ENCODE measurements at places on chromosomes 4 and X.

- DNase-seq = no peak
Measured at GRCh38 chr4:28557755-28558154, 1697.1 kb downstream of the STIM2 start.

DNA sequence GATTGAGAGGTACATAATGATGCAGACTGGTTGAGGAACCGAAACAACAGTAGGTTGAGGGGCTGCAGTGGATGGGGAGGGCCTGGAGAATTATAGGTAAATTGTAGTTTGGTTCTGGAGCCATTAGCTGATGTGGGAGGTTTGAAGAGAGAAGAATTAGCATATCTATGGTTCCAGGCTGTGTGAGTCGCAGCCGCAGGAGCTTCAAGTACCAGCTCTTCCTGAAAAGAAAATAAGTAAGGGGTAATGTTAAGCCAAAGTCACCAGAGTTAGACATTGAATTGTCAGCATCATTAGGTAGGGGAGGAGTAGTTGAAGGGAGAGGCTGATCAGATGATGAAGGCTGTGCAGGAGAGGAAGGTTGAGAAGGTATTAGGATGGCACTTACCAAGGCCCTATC is 29.5 kb downstream of the PF4 start:
- DNase-seq = no peak

DNA sequence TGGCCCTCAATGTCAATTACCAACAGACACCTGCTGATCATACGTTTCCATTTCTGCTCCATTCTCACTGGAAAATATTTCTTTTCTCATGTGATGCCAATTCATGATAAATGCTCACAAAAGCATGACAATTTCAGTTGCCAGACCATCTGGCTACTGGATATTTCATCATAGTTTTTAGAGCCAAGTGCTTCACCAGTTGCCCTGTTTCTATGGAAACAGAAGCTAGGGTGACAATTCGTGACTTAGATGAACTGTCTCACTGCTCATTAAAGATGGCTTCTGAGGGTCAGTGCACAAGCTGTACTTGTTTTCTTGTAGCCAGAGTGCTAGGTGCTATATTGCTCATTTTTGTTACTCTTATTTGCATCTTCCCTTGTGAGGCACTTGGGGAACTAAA is 184.9 kb downstream of the COMMD8 start:
- no peak for DNase-seq

DNA sequence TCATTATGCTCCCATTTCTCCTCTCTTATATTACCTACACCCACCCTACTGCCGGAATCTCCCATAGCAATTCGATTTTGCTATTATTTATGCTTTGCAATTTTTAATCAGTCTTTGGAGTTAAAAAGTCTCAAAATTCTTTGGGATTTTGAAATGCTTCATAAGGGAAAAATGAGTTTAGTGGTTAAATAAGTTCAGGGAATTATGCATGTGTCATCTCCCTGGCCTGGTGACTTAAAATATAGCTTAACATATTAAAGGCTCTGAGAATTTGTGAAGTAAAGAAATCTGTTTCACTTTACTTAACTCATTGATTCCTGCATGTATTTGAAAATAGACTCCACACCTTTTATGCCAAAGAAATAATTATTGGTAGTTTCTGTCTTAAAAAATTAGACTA is 185.1 kb upstream of the DIPK2B start:
- no peak for DNase-seq

- no peak for DNase-seq
Measured at GRCh38 chr4:185488650-185489049, 17.1 kb upstream of the CCDC110 start.

DNA sequence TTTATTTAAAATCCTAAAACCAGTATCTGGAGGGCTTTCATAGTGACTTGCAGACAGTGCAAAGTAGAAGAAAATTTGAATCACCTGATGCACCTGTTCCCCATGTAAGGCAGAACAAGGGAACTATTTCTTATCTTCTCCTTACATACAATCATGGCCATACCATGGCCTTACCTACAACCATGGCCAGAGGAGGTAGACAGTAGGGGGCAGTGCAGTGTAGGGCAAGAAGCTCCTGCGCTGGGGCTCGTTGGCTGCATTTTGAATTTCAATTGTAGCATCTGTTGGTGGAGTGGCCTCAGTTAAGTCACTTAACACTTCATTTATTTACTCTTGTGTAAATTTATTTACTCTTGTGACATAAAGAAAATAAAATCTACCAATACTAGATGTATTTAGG is 33.0 kb downstream of the GALNTL6 start:
- no peak for DNase-seq

DNA sequence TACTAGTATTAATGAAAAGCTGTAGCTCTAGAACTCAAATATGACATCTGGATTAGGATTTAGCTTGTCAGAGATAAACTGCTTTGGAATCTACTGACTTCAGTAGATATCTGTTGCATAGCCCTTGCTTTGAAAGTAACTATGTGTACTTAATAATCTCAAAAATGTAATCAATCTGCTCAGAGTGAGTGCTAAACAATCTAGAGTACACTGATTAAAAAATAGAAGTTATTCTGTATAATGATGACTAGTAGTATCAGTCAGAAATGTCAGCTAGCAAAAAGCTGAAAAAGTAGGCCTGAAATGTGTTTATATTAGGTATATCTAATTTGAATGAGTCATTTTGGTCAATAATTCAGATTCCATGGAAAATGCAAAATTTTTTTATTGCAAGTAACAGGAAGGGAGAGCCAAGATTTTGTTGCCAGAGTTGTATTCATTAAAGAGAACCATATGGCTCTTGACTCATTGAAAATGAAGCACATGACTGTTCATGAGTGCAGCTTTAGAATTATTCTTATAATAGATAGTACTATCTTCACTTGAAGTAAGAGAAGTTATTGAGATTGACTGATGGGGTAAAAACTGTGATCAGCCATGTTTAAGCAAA is 20.0 kb downstream of the CLCN3 start:
- no peak for DNase-seq

DNA sequence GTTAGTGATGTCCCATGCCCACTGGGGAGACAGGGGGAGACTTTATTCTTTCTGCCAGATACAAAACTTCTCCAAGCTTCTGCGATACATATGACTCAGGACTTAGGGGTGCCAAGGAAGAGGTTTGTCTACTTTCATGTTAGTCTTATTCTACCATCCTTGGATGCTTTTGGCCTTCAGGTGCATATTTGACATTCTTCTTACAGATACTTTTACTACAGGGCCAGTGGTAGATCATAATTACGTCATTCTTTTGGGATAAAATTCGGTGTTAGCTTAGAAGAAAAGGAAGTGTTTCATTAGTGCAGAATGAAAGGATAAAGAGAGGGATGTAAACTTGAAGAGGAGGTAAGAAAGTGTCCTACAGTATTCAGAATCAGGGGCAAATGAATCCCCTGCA is 245.2 kb downstream of the THOC2 start:
- no peak for DNase-seq

DNA sequence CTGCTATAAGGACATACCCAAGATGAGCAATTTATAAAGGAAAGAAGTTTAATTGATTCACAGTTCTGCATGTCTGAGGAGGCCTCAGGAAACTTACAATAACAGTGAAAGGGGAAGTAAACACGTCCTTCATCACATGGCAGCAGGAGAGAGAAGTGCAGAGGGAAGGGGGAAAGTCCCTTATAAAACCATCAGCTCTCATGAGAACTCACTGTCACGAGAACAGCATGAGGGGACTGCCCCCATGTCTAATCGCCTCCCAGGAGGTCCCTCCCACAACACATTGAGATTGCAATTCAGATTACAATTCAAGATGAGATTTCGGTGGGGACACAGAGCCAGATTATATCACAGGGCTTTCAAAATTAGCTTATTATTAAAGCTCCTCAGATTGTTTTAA is 209.5 kb upstream of the PPP3CA start:
- DNase-seq = no peak

DNA sequence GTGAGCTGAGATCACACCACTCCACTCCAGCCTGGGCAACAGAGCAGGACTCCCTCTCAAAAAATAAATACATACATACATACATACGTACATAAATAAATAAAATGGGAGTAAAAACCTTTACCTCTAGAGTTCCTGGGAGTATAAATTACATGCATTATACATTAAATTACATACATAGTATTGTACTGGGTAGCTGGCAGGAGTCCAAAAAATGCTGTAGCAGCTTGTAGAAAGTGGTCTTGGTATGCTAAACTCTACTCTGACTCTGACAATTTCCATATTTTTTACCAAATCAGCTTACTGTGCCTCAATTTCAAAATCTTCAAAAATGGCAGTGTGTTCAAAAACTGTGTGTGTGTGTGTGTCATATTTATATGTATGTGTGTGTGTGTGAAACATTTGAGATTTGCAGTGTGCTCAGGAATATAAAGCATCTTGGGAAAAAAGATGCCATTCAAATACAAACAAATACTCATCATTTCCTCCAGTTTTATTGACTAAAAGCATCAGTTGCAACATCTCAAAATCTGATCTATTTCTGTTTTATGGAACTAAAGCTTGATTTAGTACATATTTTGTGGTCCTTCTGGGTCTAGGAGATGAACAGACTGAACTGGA is 171.7 kb downstream of the SHROOM3 start:
- DNase-seq = no peak

DNA sequence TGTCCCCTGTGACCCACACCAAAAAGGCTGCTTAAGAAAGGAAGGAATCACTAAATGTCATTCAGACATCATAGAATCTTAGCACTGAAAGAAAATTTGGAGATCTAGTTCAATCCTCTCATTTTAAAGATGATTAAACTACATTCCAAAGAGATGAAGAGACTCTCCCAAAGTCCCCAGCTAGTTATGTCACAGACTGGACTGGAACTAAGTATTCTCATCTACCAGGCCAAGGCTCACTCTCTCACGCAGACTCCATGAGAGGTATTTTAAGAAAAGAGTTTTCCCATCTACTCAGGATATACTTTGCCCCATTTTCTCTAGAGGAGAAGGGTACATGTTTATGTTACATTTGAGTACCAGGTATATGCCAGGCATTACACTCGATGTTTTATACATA is 6.9 kb downstream of the FABP2 start:
- no peak for DNase-seq

DNA sequence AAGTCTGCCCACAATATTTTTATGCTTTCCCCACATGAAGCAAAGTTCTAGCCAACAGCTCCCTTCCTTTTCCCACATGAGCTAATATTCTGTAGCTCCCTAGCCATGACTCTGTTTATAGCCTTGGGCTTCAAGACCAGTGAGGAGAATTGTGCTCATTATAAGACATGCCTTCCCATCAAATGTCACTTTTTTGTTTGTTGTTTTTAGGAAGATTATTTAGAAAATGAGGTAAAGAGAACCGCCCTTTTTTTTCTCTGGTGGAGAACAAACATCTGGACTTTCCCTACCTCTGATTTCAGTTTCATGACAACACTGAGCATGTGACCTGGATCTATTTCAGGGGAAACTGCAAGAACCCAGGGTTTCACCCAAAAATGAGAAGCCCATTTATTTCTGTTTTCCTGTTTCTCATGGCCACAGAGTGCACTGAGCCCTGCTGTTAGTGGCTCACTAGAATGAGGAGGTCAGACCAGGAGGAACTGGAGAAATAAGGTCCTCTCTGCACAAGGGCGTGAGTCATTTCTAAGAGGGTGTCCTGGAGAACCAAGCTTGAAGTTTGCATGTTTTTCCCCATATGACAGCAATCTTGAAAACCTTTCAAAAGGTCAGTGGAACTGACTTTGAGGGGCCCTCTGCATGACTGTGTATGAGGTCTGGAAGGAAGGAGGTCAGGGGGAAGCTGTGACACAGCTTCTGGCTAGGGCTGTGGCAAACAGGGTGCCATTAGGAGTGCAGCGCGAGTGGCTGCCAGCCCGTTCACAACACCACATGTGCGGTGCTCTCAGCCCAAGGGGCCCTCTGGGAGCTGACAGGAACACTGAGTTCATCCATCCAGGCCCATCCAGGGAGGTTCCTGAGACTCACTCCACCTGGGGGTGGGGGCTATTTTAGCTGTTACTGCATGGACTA is 55.2 kb downstream of the CHST7 start:
- no peak for DNase-seq

DNA sequence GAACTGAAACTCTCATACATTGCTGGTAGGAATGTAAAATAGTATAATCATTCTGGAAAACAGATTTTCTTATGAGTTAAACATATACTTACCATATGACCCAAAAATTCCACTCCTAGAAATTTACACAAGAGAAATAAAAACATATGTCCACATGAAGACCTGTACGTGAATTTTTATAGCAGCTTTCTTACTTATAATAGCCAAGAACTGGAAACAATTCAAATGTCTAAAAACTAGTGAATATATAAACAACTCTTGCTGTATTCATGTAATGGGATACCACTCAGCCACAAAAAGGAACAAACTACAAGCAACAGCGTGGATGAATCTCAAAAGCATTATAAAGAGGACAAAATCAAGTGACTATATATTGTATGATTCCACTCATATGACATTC is 27.5 kb downstream of the TMEM156 start:
- DNase-seq = no peak

- DNase-seq = no peak
Measured at GRCh38 chr4:74948236-74948635, 15.3 kb downstream of the PARM1 start.

DNA sequence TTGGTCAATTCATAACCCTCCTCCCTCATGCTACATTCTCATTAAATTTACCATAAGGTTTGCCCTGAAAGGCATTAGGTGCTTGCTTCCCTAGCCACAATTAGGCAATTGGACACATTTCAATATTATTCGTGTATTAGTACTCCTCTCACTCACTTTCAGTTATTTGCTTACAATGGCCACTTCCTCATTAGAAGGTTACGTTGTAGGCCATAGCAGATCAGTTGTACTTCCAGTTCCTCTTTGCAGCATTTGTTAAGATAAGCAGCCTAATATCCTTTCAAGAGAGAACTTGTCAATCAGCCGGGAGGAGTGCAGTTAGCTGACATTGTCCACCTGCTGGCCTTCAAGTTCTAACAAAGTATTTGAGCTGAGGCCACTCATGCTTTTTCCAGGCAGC is 1017.2 kb downstream of the PCDH7 start:
- DNase-seq = no peak

- DNase-seq = no peak
Measured at GRCh38 chr4:72286185-72286584, 254.4 kb downstream of the NPFFR2 start.

GRCh38 chr4:163875327-163875726 is 380.8 kb downstream of the TMA16 start:
- DNase-seq = no peak

- DNase-seq = no peak
Measured at GRCh38 chr4:140004549-140004895, 149.5 kb downstream of the MAML3 start.

GRCh38 chrX:23656684-23657083 is 10.6 kb upstream of the PRDX4 start:
- no peak for DNase-seq

DNA sequence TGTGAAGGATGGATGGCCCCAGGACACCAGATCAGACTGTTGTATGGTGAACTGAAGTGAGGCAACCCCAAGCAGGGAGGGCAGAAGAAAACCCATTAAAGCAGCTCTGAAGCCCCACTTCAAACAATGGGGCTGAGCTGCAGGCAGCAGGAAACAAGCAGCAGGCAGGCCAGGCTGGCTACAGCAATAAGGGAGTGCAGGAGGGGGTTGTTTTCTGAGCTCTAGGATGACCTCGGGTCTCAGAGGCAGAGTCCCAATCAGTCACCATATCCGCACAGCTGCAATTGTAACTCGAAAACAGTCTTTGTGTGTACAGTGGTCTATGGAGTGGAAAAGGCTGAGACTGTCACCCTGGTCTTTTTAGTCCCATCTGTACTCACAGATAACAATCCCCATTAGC is 90.4 kb downstream of the COL4A6 start:
- no peak for DNase-seq
